ENCODE measurements at places on chromosomes 16 and 17. TPM values are rescaled to one million over a fixed set of nuclear protein-coding genes. Genes with fewer than 3 reads are reported as not detected.

OR1A1 gene
- not detected for polyA plus RNA-seq

SDK2 gene
- polyA plus RNA-seq, result 0.61 TPM

TM4SF5 gene
- 0.18 TPM for polyA plus RNA-seq

YPEL2 gene
- polyA plus RNA-seq, result 16.0 TPM

ATP2C2 gene
- polyA plus RNA-seq, result 2.3 TPM

CD300A gene
- polyA plus RNA-seq, result 5.2 TPM

MEIOC gene
- 0.05 TPM for polyA plus RNA-seq

ZACN gene
- 2.2 TPM for polyA plus RNA-seq

PTGES3L gene
- 18.6 TPM for polyA plus RNA-seq

TSPAN10 gene
- polyA plus RNA-seq, result 0.65 TPM

CMTM4 gene
- 8.9 TPM for polyA plus RNA-seq

CACNA1G gene
- polyA plus RNA-seq, result 0.15 TPM

EXOSC6 gene
- polyA plus RNA-seq, result 11.1 TPM

MARVELD3 gene
- 0.57 TPM for polyA plus RNA-seq

SGSM2 gene
- 61.1 TPM for polyA plus RNA-seq

MLKL gene
- 10.7 TPM for polyA plus RNA-seq

TRAPPC2L gene
- polyA plus RNA-seq, result 43.3 TPM

PPP4C gene
- polyA plus RNA-seq, result 93.8 TPM

CDH11 gene
- polyA plus RNA-seq, result 71.9 TPM

MT1G gene
- polyA plus RNA-seq, result 55.5 TPM

DNAJC7 gene
- 55.2 TPM for polyA plus RNA-seq

ZPBP2 gene
- polyA plus RNA-seq, result 0.06 TPM

KRT27 gene
- not detected for polyA plus RNA-seq

SPNS3 gene
- polyA plus RNA-seq, result 0.46 TPM

SLC16A5 gene
- polyA plus RNA-seq, result 13.2 TPM

SPN gene
- 1.4 TPM for polyA plus RNA-seq

HASPIN gene
- polyA plus RNA-seq, result 0.08 TPM

HSD11B2 gene
- polyA plus RNA-seq, result 1.9 TPM

ZDHHC1 gene
- 10.9 TPM for polyA plus RNA-seq

C16orf46 gene
- 2.4 TPM for polyA plus RNA-seq

SLFN13 gene
- 2.1 TPM for polyA plus RNA-seq

ITGAD gene
- 0.05 TPM for polyA plus RNA-seq

HOXB1 gene
- not detected for polyA plus RNA-seq

KRTAP16-1 gene
- not detected for polyA plus RNA-seq

MSL1 gene
- polyA plus RNA-seq, result 70.9 TPM

NPTX1 gene
- 2.3 TPM for polyA plus RNA-seq

SALL1 gene
- polyA plus RNA-seq, result 4.1 TPM

CALCOCO2 gene
- 165 TPM for polyA plus RNA-seq

ABCA3 gene
- 8.3 TPM for polyA plus RNA-seq

PLCG2 gene
- polyA plus RNA-seq, result 8.0 TPM

CLEC18B gene
- 0.29 TPM for polyA plus RNA-seq

CDK10 gene
- 58.5 TPM for polyA plus RNA-seq

LIMD2 gene
- polyA plus RNA-seq, result 12.0 TPM

NPIPA3 gene
- polyA plus RNA-seq, result 0.56 TPM

MT1A gene
- polyA plus RNA-seq, result 244 TPM

NPIPA7 gene
- 7.1 TPM for polyA plus RNA-seq

SLC13A2 gene
- polyA plus RNA-seq, result 0.03 TPM
